ENCODE measurements at places on chromosomes 13 and 19.
A peak's percentile ranks its signal among the peaks of the same experiment; 100 is the strongest.

GRCh38 chr13:114145256-114145655 lies 12.8 kb upstream of the RASA3 start:
- peak; percentile 15 for DNase-seq

DNA sequence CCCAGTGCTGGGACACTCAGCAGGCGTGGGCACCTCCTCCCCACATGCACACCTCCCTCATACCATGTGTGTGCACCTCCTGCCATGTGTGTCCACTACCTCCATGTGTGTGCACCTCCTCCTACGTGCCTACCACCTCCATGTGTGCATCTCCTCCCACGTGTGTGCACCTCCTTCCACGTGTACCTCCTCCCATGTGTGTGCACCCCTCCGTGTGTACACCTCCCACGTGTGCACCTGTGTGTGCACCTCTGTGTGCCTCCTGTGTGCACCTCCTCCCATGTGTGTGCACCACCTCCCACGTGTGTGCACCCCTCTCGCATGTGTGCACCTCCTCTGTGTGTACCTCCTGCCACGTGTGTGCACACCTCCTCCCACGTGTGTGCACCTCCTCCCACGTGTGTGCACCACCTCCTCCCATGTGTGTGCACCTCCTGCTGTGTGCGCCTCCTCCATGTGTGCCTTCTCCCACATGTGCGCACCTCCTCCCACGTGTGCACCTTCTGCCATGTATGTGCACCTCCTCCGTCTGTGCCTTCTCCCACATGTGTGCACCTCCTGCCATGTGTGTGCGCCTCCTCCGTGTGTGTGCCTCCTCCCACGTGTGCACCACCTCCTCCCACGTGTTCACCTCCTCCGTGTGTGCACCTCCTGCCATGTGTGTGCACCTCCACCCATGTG lies 6.1 kb upstream of the C13orf46 start:
- peak; percentile 38 for DNase-seq

DNA sequence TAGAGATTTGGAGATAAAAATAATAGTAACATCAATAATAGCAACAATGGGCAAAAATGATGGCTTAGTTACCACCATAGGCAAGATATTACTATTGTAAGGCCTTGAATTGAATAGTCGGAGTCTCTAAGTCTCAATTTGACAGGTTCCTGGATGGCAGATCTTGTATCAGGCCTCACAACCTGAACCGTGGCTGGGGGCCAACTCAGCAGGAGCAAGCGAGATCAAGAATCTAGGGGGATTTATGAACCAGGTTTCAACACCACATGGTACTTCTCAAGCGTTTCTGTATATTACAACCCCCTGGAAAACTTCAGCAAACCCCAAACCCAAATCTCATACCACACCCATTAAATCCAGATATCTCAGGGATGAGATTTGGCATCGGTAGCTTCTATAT lies 573.8 kb downstream of the LIG4 start:
- DNase-seq, result no peak

- no peak for DNase-seq
Observed at GRCh38 chr19:29378126-29378525, 147.7 kb upstream of the VSTM2B start.

- no peak for DNase-seq
Observed at GRCh38 chr13:94433055-94433961, 46.2 kb downstream of the DCT start.

DNA sequence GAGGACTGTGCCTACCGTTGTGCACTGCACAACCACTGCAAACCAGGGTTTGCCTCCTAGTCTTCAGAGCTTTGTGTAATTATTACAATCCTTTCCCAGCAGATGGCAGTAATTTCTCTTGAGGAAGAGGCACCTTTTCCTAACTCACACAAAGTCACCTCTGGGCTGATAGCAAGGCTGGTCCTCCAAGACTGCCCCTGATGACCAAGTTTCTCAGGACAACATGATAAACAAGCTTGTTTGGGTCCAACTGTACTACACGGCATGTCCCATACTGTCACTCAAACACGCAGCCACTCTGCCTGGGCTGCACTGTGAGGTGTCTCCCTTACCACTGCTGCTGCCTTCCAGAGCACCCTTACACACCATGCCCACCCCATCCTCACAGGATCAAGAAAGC lies 39.3 kb downstream of the RFXAP start:
- DNase-seq, result no peak

DNA sequence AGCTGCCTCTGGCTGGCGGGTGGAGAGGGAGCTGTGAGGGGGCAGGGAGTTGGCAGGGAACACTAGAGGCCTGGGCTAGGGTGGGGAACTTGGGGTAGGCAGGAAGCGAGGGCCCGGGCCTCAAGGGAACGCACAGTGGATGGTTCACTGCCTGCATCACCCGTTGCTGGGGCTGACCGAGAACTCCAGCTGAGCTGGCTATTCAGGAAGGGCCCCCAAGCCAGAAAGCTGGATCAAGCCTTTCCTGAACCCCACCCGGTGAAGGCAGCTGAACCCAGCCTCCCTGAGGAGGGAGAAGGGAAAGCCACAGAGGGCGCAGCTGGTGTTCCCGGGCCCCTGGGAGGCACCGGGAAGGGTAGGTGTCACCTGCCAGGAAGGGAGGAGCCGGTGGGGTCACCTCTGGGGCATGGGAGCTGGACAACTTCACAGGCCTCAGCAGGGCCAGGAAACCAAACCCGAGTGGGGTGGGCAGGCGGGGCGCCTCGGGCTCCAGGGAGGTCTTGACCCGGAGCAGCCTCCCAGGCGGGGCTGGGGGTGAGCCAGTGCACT lies 13.9 kb downstream of the PALM start:
- DNase-seq, result no peak

- DNase-seq, result no peak
Observed at GRCh38 chr19:5822181-5822844, 17.2 kb downstream of the FUT6 start.
